CD4-positive, alpha-beta T cell treated with Interleukin-4 for 4 hours (primary cell): ENCODE measurements at places on chromosomes 3 and 15.

DNA sequence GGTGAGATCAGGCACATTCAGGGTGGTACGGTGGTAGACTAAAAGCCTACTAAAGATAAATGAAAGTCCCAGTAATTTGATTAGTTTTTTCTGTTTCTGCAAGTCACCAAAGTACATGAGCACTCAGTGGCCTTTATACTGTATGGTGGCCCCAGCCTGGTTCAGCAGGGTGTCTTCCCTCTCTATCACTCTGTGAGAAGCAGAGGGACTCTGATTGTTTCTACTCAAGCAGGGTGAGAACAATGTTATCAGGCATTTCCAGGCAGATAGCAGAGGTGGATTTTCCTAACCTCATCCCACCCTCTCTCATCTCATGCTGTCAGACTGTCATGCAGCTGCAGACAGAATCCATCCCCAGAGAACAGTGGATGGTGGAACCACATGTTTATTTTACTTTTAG, 71.5 kb upstream of the BFSP2 start:
- no peak for DNase-seq

DNA sequence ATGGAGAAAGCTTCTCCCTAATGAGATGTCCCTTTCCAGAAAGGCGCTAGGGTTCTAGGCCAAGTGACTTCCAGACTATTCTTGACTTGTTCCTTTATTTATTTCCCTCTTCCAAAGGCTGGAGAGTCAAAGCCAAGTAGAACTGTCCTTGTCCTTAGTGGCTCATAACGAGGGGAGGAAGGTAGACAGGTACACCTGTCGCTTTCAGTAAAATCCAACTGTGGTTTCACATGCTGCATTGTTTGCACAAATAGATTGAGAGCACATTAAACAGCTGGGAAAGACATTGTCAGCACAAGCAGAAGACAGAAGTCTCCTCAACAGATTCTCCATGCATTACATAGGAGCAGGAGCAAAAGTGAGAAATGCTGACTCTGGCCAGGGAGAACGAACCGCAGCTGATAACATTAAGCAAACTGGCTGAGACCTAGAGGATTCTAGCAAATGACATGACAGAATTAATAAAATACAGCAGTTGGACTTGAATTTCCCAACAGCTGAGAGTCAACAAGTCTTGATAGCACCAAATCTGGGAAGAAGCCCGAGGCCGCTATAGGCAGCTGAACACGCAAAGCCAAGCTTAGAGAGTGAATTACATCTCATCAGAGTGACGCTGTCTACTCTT, 227.7 kb downstream of the TLE3 start:
- DNase-seq, result no peak

- no peak for DNase-seq
These were observed 23.9 kb downstream of the ALDH1L1 start for GRCh38 chr3:126156468-126156867.

DNA sequence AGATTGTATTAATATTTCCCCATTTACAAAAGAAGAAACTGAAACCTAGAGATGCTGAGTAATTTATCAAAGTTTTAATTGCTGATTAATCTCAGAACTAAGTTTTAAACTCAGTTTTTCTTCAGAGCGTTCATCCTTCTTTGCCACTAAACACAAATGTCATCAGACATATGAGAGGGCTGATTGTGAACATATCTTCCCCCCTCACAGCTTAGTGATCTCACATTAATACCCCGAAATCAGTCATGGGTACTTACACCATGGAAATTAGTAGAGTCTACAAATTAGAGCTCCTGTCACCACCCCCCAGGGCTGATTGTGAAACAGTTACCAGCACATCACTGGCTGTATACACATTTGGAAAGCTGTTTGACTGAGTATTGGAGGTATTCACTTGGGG, 189.3 kb upstream of the SGO1 start:
- DNase-seq, result no peak
